Breast epithelium (tissue), 4 donors: ENCODE measurements at places on chromosomes 13 and 19. TPM values are rescaled to one million over a fixed set of nuclear protein-coding genes. Genes with fewer than 3 reads are reported as not detected.

PSMC4 gene
- total RNA-seq = 61.4 TPM

LENG9 gene
- total RNA-seq = 4.5 TPM

IGFL4 gene
- total RNA-seq = not detected

HNRNPA1L2 gene
- 5.7 TPM for total RNA-seq

PSG11 gene
- total RNA-seq = not detected

ATP8B3 gene
- total RNA-seq = 0.66 TPM

TEX26 gene
- 0.48 TPM for total RNA-seq

- DNase-seq = no peak
Measured at GRCh38 chr13:87356314-87356713, 314.9 kb upstream of the SLITRK5 start.

DNA sequence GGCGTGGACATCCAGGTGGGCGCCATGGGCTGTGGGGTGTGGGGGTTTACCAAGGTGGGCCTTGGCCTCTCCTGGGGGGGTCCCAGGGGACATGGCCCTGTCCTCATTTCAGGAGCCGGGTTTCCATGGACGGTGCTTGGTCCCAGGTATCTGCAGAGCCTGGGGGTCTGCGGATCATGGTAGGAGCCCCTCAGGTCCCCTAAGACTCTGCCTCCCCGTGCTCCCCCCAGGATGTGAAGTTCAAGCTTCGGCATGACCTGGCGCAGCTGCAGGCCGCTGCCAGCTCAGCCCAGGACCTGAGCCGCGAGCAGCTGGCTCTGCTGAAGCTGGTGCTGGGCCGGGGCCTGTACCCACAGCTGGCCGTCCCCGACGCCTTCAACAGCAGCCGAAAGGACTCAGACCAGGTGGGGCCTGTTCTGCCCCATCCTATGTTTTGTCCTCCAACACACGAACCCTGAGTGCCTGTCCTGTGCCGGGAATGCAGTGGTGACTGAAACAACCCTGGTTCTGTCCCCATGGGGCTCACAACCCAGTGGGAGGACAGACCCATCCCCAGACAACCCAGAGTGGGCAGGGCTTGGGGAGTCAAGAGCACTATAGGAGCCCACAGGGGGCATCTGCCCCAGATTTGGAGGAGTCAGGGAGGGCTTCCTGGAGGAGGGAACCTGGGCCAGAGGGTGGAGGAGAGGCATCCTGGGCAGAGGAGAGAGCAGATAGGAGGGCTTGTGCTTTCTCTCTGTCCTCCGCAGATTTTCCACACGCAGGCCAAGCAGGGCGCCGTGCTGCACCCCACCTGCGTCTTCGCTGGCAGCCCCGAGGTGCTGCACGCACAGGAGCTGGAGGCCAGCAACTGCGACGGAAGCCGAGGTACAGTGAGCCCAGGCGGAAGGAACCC lies 26.8 kb downstream of the DHX34 start:
- DNase-seq = no peak

DNA sequence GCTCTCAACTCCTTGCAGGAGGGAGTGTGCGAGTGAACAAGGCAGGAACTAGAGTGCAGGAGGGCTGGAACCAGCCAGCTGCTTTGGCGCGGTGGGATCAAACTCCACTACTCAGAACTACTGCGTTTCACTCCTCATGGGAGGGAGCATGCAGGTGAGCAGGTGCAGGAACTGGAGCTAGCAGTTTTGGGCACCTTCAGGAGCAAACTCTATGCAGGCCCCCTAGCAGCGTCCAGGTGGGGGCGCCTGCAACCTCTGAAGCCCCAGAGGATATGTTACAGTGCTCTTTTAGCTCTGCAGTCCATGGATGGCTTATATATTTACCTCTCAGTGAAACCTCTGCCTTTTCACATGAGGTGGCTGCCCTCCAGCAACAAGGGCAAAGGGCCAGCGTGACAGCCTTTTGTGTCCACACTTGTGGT lies 1303.4 kb downstream of the PCDH9 start:
- DNase-seq = no peak

DNA sequence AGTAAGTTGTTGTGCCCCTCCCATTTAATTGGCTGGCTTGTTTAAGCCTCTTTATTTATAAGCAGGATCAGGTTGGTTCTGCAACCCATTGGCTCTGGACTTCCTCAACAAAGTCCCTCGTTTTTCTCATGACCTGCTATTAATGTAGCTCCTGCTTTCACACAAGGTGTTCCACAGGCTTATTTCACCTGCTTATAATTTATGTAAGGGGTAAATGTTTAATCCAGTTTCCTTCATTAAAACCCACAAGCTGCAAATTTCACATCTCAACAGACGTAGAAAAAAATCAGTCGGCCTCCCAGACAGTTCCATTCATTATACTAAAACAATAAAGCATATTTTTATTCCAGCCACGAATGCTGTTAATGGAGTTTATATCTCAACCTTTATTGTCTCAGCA lies 86.1 kb downstream of the TBC1D4 start:
- DNase-seq = no peak

- DNase-seq = no peak
Measured at GRCh38 chr13:33353646-33354045, 68.1 kb upstream of the STARD13 start.

DNA sequence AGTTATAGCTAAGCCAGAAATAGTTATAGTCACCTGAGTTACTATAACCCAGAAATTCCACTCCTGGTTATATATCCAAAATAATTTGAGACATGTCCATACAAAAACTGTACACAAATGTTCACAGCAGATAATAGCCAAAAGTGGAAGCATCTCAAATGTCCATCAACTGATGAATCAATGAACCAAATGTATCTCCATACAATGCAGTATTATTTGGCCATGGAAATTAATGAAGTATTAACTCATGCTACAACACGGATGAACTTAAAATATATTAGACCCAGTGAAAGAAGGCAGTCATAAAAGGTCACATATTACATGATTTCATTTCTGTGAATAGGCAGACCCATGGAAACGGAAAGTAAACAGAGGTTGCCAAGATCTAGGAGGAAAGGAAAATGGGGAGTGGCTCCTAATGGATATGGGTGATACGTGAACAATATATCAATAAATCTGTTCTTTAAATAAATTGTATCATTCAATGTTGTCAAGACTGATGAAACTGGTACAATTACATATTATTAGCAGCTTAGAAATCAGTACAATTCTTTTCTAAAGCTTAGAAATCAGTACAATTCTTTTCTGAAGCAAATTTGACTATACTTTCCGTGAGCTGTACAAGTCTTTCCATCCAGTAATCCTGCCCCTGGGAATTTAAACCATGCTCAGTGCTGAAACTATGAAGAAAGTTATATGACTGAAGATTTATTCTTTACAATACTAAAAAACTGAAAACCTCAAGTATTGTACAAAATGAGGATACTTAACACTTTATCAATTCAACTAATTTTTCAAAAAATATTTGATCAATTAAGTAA lies 47.0 kb upstream of the DIAPH3 start:
- DNase-seq = no peak

- no peak for DNase-seq
Measured at GRCh38 chr19:403221-404027, 5.5 kb downstream of the C2CD4C start.

GRCh38 chr19:40588110-40588854 lies 11.6 kb downstream of the SHKBP1 start:
- DNase-seq = no peak

DNA sequence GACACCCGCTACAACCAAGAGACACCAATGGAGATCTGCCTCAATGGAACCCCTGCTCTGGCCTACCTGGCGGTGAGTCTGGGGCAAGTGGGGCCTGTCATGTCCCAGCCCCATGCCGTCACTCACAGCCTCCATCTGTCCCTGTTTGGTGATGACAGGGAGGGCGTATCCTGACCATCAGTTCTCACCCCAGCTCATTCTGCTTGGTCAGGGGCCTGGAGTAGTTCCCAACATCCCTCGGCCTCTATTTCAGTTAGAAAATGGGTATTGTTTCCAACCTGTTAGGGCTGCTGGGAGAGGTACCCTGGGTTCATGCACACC lies 18.2 kb downstream of the HIPK4 start:
- no peak for DNase-seq

DNA sequence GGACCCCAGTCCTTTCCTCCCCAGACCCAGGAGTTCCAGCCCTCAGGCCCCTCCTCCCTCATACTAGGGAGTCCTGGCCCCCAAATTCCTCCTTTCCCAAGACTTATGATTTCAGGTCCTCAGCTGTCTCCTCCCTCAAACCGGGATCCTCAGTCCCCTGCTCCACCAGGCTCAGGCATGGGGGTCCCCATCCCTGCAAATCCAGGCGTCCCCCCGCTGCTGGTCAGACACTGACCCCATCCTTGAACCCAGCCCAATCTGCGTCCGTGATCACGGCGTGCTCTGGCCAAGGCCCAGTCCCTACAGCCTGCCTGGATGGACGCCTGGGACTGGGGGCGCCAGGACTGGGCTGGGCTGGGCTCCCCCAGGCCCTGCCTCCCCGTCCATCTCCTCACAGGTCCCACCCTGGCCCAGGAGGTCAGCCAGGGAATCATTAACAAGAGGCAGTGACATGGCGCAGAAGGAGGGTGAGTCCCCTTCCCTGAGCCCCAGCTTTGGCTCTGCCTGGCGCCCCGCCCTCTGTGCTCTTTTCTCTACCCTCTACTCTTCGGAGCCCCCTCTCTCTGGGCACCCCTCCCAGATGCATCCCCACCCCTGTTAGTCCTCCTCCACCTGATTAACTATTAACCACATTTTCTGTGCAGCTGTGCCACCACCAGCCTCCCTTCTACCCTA lies 672 bp downstream of the HPN start:
- no peak for DNase-seq

- no peak for DNase-seq
Measured at GRCh38 chr13:47503475-47503874, 497.6 kb downstream of the SUCLA2 start.

DNA sequence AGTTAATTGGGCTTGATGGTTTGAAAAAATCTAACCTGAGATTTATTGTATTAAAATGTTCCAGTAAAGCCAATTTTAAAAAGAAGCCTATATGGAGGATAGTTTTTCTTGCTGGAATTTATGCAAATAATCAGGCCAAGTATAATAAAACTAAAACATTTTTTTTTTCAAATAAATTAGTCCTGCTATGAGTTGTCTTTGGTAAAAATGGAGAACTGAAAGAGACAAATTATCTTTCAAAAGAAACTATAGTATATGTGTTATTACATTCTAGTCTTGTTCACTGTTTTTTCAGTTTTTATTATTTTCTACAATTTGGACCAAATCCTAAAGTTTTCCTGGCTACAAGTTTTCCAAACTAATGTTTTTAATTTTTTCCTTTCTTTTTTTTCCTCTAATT lies 468.9 kb downstream of the UQCRFS1 start:
- DNase-seq = no peak

DNA sequence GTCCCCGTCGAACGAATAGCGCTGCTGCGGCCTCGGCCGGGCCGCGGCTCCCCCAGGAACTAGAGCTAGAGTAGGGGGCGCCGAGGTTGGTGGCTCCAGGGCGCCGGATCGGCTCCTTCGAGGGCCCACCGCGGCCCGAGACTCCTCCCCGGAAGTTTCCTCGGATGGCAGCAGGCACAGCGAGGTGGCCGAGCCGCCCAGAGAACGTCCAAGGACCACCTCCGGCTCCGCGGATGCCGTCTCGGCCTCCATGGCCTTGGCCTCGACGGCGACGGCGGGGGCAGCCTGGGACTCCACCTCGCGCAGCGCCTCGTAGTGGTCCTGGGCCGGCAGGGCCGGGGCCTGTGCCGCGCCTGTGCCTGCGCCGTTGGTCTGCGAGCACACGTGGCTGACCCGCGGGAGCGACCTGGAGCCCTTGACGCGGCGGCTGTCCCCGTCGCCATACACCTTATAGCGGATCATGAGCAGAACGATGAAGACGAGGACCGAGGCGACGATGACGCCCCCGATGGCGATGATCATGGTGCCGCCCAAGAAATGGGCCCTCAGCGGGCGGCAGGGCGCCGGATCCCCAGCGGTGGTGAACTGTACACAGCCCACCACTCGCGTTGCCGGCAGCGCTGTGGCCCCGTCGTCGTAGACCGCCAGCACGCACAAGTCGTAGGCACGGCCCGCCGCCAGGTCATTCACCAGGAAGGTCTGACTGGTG lies 11.8 kb downstream of the IFNL1 start:
- no peak for DNase-seq

DNA sequence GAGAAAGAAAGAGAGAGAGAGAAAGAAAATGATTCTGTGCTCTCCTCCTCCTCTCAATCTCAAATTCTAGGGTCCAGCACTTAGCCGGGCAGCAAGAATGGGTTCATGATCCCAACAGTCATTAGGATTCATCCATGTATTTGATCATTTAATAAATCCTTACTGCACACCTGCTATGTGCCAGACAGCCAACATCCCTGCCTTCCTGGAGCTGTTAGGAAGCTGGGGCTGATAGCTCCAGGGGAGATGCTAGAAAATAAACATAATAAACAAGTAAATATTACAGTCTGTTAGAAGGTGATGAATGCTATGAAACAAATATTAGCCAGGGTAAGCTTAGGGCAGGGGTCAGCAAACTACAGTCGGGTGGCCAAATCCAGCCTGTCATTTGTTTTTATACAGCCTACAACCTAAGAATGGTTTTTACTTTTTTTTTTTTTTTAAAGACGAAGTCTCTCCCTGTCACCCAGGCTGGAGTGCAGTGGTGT lies 9.9 kb upstream of the ACP7 start:
- DNase-seq = no peak

DNA sequence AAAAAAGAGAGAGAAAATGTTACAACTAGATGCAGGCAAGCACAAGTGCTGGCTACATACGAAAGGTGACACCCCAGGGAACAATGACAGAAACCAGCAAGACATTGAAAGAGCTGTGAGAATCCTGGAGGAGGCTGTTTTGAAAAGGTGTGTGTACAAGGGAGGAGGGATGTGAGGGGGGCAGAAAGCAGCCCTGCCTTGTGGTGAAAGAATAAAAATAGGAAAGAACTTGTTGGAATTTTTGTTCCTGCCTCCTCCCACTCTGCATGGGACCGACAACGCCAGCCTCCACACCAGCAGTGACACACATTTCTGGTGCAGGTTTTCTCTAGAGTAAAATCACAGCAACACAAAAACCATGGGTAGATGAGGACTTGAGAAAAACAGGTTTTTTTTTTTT lies 1258.6 kb downstream of the PCDH9 start:
- DNase-seq = no peak

GRCh38 chr13:109657395-109657794 lies 129.0 kb downstream of the IRS2 start:
- DNase-seq = no peak

- no peak for DNase-seq
Measured at GRCh38 chr19:15464394-15465385, at the start of gene RASAL3. RASAL3 (minus strand) TSS chr19:15464544; CDS start chr19:15464358, 186 bp downstream.

DNA sequence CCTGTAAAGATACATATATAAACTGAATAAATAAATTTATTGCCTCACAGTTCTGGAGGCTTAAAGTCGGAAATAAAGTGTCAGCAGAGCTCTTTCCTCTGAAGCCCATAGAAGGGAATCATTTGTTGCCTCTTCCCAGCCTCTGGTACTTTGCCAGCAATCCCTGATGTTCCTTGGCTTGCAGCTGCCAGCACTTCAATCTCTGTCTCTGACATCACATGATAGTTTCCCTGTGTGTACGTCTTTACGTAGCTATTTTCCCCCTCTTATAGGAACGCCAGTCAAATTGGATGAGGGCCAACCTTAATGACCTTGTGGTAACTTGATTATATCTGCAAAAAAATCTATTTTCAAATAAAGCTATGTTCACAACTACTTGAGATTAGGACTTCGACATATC lies 250.9 kb downstream of the LIG4 start:
- no peak for DNase-seq

GRCh38 chr13:81988567-81988966 lies 1647.6 kb upstream of the SPRY2 start:
- no peak for DNase-seq

- no peak for DNase-seq
Measured at GRCh38 chr13:106176117-106176516, 359.3 kb downstream of the EFNB2 start.
